Epithelial cell of umbilical artery (primary cell): ENCODE measurements at places on chromosomes 13 and 19. TPM values are rescaled to one million over a fixed set of nuclear protein-coding genes. Genes with fewer than 3 reads are reported as not detected.

The HS6ST3 gene
- total RNA-seq: 0.15 and 0.65 TPM in 2 replicates

The URAD gene
- total RNA-seq: not detected in 2 replicates

The PCP2 gene
- total RNA-seq: not detected in 2 replicates

The DIRAS1 gene
- total RNA-seq: under 0.01 TPM in 1 of 2 replicates, not detected in the other

The FREM2 gene
- not detected in 2 replicates for total RNA-seq

The NOTCH3 gene
- total RNA-seq: 0.61 and 2.9 TPM in 2 replicates

The CASP14 gene
- not detected in 2 replicates for total RNA-seq
